Activated CD4-positive, alpha-beta T cell treated with anti-CD3 and anti-CD28 coated beads, Interleukin-2, amount 50 U/mL, for 24 hours (primary cell): ENCODE measurements at places on chromosomes 1 and 21.

- DNase-seq: no peak
Measured at GRCh38 chr1:222557574-222557973, 9.7 kb upstream of the HHIPL2 start.

- DNase-seq: no peak
Measured at GRCh38 chr21:44751799-44752636, 40.6 kb upstream of the TSPEAR start.

DNA sequence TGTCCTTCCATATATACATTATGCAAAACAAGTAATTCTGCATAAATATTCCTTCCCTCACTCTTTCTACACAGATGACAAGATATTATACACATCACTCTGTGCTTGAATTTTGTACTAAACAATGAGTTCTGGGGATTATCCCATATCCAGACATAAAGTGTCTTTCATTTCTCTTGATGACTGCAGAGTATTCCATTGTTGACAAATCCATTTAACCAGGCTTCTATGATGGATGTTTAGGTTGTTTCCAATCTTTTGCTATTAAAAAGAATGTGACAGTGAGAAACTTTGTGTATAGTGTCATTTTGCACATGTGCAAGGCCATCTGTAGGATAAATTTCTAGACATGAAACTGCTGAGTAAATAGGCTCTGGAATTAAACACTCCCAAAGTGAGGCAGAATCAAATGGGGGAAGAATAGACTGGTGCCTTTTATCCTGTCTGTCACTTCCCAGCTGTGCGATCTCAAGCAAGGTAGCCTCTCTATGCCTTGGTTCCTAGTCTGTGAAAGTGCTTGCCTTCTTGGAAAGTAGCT lies 29.9 kb upstream of the ATP2B4 start:
- DNase-seq: no peak

DNA sequence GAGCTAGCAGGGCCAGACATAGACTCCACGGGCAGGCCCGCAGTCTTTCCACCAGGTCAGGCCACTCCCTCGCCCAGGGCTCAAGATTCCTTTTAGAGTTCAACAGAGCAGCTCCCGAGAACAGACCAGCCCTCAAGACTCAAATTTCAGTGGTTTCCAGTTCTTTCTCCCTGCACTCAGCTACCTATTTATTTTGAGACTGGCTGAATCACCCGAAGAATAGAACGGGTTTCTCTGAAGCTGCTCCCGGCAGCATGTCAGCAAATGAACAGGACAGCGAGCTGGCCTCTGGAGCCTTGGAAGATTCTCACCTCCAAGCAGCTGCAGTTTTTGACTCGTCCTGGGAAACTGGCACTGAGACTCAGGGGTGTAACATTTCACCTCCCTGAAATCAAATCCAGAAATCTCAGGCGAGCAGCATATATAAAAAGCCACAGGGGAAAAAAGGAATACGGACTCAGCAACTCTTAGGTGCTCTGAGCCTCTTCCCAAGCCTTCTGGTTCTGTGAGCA lies 177.9 kb downstream of the CLIC6 start:
- no peak for DNase-seq

DNA sequence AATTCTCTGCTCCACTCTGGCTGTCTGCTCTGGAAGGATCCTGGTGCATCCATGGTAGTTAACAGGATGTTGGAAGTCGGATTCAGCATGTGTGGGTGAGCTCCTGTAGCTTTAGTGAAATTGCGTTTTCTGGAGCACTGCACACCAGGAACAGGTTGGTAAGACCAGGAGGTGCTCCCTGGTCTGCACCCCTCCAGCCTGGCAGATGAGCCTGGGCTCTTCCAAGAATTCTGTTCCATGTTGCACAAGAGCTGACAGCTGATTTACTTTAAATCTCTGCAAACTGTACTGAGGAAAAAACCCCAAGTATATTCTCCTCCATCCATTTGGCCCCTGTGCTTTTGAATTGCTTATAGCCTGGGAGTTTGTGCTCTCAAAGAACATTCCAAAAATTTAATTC lies 33.7 kb downstream of the KCNK1 start:
- no peak for DNase-seq

GRCh38 chr1:21801100-21801499 lies 11.0 kb upstream of the LDLRAD2 start:
- no peak for DNase-seq

GRCh38 chr1:157880621-157881020 lies 39.0 kb upstream of the CD5L start:
- DNase-seq: no peak

- no peak for DNase-seq
Measured at GRCh38 chr1:188006354-188006753, 1177.6 kb downstream of the PLA2G4A start.

DNA sequence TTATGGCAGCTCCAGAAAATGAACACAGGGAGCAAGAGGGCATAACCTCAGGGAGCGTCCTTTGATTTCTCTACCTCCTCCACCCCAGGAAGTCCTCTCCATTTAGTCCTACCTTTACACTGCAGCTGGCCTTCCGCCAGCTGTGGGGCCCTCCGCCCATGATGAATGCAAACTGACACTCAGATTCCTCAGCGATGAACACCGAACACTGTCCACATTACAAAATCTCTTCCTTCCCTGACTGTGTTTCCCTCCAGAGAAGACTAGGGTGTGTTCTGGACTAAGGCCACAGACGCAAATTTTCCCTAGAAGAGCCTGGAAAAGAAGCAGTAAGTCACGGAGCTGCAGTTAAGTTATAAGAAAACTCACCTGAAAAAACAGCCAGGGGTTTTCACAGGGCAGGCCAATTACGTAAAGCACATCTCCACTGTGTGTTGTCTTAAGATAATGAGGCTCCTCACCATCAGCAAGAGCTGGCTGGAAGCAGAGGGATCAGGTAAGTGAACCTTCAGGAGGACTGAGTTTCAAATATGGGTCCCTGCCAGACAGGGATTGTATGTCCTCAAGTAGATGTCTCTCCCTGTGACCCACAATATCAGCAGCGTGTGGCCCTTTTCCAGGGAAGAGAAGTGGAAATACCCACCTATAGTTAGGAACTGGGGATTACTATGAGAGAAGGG lies 46.3 kb upstream of the ATP1B1 start:
- no peak for DNase-seq

DNA sequence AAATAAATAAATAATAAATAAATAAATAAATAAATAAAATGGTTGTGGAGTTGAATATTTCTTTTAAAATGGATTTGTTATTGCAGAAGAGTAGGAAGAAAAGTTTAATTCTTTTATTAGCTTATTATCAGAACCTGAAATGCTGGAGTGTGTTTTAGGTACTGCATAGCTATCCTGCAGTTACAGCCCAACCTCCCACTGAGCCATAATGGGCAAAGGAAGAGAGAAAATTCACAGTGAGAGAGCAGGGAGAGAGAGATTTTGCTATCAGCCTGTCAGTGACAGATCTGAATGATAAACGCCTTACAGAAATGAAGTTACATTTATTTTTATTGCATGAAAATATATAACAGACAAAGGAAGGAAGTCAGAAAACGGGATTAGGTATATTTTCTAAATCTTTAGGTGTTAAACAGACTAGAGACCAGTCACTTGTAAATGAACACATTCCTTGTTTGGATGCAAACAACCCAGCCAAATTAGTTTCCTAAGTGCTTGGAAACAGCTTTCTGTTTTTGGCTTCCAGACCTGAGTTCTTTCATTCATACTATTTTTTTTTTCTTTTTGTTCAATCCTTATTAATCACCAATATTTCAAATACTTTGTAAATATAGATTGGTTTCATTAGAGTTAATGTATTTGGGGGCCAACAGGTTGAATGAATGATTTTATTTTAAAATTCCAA lies 425.3 kb downstream of the USP25 start:
- no peak for DNase-seq

- DNase-seq: no peak
Measured at GRCh38 chr1:92536211-92536979, 49.7 kb upstream of the GFI1 start.

DNA sequence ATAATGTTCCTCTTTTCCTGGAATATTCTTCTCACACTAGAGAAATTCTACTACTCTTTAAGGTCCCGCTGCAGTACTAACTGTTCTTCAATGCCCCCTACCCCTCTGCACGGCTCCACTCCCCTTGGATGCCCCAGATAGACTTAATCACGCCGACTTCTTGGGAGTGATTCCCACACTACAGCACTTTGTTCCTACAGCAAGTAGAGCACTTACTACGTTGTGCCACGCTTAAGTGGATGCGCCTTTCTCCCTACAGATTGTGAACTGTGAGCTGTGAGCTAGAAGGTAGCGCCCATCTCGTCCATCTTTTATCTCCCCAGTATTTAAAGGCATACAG lies 2.2 kb downstream of the ZNF436 start:
- DNase-seq: no peak

DNA sequence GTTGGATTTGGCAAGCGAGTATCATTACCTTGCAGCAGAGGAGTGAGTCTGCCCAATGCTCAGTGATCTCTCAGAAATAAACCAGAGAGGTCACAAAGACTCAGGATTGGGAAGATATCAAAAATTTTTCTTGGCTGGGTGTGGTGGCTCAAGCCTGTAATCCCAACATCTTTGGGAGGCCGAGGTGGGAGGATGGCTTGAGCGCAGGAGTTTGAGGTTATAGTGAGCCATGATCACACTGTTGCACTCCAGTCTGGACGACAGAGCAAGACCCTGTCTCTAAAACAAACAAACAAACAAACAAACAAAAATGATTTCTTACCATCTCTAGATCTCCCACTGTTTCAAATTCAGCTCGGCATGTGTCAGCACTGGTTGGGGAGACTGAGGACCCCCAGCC lies 13.3 kb upstream of the BECN2 start:
- no peak for DNase-seq

- DNase-seq: no peak
Measured at GRCh38 chr1:115301438-115302020, 36.5 kb downstream of the NGF start.

DNA sequence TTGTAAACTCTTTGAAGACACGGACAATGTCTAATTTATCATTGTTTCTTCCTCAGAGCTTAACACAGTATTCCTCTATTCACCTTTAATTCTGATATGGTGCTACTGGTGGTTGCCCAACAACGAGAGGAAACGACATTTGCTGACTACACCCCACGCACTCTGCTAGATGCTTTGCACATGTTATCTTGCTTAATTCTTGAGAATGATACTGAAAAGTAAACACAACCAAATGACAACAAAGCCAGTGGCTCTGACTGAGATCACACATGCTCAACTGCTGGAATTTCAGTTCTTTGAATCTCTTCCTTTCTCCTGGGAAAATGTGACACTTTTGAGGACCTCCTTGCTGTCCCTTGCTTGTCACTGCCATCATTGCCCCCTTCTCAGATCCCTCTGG lies 37.2 kb upstream of the DDAH1 start:
- no peak for DNase-seq

- DNase-seq: no peak
Measured at GRCh38 chr1:21290546-21290944, 282 bp upstream of the ECE1 start.

GRCh38 chr1:10888791-10889649 lies 92.6 kb upstream of the CASZ1 start:
- DNase-seq: no peak

- no peak for DNase-seq
Measured at GRCh38 chr1:64502083-64502482, 32.2 kb downstream of the CACHD1 start.

DNA sequence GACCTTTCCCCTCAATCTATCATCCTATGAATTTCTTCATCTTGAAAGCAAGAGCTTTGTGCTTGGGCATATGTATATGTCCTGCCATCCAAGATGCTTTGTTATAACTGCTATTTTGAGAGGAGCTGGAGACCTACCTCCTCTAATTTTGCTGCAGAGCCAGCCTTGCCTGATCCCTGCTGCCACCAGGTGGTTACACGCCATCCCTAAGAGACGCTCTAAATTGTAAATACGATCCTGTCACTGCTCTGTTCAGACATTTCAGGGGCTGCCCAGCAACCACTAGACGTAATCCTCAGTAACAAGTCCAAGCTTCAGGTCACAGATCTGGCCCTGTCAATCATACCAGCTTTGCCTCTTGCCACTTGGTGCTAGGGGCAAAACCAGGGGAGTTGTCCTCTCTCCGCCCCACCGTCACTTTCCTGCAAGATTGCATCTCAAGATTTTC lies 32.9 kb downstream of the GPA33 start:
- no peak for DNase-seq

DNA sequence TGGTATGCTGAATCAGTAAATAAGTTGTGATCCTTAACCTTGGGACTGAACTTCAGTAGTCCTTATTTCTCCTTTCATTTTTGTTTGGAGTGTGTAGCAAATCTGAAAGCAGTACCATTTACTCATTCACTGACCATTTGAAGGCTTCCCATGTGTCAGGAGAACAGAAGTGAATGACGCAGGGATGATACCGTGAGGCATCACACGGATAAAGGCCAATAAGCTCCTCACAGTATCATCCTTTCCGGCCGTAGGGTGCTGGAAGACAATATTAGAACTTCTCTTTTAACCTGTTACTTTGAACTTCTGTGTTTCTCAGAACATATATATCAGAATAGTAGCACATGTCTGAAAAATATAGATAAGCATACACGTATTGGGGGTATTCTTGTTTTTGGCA lies 21.3 kb downstream of the BACH1 start:
- DNase-seq: no peak

- DNase-seq: no peak
Measured at GRCh38 chr1:90370686-90371447, 346.2 kb downstream of the BARHL2 start.

DNA sequence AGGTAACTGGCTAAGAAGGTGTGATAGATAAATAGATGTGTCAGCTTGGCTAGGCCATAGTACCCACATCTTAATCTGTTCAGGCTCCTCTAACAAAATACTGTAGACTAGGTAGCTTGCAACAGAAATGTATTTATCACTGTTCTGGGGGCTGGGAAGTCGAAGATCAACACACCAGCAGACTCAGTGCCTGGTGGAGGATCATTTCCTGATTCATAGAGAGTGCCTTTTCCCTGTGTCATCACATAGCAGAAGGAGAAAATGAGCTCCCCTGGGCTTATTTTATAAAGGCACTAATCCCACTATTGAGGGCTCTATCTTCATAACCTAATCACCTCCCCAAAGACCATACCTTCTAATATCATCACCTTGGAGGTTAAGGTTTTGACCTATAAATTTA lies 532.7 kb upstream of the OLFM3 start:
- no peak for DNase-seq

DNA sequence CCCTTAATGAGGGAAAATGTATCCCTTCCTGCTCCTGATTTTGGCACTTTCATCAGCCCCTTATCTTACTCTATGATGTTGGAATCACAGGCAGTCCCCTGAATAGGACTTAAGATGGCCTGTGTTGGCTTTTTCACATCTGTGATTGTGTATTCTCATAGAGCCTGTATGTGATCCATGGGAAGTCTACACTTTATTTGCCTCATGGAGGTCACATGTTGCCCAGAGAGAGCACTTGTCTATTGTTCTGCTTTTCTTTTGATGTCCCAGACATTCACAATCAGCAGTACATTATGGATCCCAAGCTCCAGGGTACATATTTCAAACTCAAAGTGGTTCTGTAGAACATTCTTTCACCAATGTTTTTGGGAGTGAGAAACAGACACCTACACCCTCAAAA lies 885.2 kb upstream of the ADGRL2 start:
- DNase-seq: no peak

- DNase-seq: no peak
Measured at GRCh38 chr1:51222136-51222787, 13.8 kb upstream of the RNF11 start.

GRCh38 chr1:17689011-17689410 lies 66.1 kb upstream of the ACTL8 start:
- DNase-seq: no peak

- no peak for DNase-seq
Measured at GRCh38 chr1:198472997-198473396, 67.5 kb downstream of the ATP6V1G3 start.
